Bronchial epithelial cell (primary cell): ENCODE measurements at places on chromosomes 16 and 17. TPM values are rescaled to one million over a fixed set of nuclear protein-coding genes. Genes with fewer than 3 reads are reported as not detected.
A peak's percentile ranks its signal among the peaks of the same experiment; 100 is the strongest.

DNA sequence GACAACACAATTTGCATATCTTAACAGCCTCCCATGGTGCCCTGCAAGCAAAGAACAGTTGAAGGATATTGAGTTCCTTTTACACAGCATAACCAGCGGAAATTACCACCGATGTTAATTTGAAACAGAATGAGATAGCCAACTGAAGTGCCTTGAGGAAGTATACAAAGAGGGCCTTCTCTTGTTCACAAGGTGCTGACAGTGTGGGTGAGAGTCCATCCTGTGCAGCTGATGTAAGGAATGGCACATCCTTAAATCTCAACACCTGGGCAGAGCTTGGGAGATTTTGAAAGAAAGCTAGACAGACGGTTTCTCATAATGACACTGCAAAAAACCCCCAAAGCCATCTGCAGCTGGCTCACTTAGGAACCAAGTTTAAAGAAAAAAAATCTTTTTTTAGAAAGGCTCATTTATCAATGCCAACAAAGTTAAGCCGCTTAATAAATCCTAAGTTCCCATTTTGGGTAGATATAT lies 818.6 kb downstream of the KCNJ2 start:
- no peak for DNase-seq

DNA sequence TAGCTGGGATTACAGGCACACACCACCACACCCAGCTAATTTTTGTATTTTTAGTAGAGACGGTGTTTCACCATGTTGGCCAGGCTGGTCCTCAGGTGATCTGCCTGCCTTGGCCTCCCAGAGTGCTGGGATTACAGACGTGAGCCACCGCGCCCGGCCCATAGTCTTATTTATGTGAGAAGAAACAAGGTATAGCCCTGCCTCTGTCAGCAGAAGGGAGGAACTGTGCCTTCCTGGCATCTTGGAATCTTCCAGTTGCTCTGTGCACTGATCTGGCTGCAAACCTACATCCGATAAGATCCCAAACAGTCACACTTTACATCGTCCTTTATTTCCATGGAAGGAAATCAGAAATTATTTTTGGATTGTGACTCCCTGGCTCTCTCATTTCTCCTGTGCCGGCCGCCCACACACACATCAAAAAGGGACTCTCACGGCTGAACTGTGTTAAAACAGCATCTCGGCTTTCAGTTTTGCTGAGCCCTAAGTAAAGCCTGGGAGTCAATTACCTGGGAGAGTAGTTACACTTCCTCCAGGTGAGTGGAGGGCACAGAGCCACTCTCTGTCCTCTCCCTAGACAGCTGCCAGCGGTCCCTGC lies 23.3 kb downstream of the WIPI1 start:
- DNase-seq: no peak

- no peak for DNase-seq
These were observed 46.1 kb upstream of the RPL38 start for GRCh38 chr17:74157366-74157765.

DNA sequence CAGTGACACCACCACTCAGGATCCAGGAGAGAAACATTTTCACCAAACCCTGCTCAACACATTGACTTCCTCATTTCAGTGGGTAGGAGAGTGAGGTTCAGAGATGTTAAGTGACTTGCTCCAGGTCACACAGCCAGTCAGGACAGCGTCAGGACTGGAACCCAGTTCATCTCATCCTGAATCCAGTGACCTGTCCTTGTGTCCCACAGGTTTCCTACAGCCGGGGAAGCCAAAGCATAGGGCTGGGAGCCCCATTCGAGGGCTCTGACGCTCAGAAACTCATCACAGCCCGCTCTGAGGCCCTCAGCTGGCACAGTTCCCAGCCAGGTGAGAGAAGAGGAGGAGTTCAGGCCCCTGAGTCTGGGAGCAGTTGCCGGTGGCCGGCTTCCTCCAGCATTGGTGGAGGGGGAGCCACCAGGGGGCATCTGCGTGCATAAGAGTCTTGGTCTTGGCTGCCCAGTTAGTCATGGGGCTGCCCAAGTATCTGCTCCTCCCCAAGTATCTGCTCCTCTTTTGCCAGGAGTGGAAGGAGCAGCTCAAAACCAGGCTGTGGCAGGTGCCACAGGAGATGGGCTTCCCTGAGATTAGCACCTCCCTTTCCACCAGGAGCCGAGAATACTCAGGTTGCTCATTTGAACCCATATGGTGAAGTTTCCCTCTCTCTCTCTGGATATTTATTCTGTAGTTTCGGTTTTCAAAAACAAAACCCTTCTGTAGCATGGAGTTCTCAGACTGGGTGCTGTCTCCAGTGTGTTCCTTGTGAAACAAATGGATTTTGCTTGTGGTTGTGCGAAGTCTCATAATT lies 56.0 kb downstream of the TNFRSF13B start:
- DNase-seq: peak; percentile 50

GRCh38 chr16:10312784-10313724 lies 72.8 kb upstream of the ATF7IP2 start:
- no peak for DNase-seq

The CCL17 gene
- not detected in 2 replicates for total RNA-seq

GRCh38 chr17:9644910-9645751 lies at the start of gene USP43:
Gene USP43 (plus strand): TSS chr17:9645517. CDS start chr17:9645633, 116 bp downstream.
- DNase-seq: peak; percentile 64

The HS3ST4 gene
- not detected in 2 replicates for total RNA-seq

DNA sequence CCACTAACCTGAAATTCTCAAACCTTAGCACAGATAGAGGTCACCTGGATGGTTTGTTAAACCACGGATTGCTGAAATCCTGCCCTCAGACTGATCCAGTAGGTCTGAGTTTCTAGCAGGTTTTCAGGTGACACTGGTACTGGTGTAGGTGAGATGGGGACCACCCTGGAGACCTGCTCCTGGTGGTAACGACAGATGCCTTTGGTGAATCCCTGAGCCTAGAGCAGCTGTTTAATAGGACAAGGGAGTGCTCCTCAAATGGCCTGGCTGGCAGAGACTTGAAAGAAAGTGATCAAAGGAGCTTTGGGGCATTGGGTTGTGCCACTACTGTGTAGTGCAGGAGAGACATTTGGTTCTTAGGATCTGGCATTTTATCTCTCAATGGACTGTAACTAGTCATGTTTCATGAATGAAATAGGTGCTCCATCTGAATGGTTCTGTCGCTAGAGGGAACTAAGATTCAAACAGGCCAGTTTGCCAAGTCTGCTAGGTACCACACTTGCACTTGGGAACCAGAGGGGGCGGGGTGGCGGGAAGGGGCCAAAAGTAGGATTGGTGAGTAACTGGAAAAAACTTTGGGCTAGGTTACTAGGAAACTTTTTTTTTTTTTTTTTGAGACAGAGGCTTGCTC lies 2.9 kb upstream of the IFI35 start:
- DNase-seq: peak; percentile 55

- peak; percentile 84 for DNase-seq
These were observed 2.9 kb upstream of the EPX start for GRCh38 chr17:58189436-58190146.

DNA sequence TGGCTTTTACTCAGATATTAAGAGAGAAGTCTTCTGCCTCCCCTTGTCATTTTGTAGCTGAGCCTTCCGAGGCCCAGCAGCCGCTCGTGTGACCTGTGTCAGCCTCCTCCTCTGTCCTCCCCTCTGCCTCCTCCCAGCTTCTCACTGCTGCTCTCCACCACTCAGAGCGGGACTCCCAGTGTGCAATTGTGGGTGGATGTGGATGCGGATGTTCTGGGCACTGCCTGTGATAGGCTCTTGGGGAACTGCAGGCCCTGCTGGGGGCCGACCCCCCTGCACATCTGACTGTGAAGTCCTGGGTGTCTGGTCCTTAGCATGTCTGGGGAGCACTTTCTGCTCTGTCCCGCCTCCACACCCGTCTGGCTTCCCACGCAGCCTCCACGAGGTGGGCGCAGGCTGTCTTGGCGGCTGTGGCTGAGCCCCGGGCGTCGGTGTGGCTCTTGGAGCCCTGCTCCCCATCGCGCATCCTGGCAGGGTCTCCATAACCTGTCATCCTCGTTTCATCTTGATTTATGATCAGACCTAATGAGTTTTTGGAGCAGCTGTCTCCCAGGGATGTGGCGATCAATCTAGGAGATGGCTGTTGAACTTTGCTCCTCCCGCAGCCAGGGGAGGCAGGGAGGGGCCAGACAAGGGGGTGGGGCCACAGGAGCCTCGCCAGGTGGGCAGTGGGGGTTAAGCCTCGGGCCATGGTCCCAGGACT lies 28.1 kb downstream of the GRIN2C start:
- no peak for DNase-seq

GRCh38 chr17:37180376-37180775 lies 195.4 kb upstream of the C17orf78 start:
- DNase-seq: peak; percentile 39

DNA sequence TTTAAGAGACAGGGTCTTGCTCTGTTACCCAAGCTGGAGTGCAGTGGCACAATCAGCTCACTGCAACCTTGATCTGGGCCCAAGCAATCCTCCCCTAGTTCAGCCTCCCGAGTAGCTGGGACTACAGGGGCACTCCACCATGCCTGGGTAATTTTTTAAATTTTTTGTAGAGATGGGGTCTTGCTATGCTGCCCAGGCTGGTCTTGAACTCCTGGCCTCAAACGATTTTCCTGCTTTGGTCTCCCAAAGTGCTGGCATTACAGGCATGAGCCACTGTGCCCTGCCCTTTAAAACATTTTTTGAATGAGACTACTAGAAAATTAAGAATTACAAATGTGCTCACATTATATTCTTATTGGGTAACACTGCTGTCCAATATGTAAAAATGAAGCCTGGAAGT lies 161.7 kb upstream of the FAM20A start:
- DNase-seq: no peak

- peak; percentile 50 for DNase-seq
These were observed 7.5 kb downstream of the TK1 start for GRCh38 chr17:78179372-78179771.

DNA sequence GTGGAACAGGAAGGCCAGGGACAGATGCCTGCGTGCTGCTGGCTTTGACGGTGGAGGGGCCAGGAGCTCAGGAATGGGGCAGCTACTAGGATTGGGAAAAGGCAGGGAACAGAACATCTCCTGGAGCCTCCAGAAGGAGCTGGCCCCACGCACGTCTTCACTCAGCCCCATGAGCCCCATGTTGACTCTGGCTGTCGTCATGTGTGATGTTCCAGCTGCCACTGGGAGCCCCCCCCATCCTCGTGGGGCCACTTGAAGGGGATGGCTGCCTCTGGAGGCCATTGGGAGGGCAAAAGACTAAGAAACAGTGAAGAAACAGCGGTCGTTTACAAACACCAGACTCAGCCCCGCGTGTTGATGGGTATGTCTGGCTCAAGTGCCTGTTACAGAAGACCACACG lies 18.5 kb upstream of the APRT start:
- no peak for DNase-seq

GRCh38 chr17:81160747-81161453 lies 4.4 kb upstream of the PVALEF start:
- no peak for DNase-seq

DNA sequence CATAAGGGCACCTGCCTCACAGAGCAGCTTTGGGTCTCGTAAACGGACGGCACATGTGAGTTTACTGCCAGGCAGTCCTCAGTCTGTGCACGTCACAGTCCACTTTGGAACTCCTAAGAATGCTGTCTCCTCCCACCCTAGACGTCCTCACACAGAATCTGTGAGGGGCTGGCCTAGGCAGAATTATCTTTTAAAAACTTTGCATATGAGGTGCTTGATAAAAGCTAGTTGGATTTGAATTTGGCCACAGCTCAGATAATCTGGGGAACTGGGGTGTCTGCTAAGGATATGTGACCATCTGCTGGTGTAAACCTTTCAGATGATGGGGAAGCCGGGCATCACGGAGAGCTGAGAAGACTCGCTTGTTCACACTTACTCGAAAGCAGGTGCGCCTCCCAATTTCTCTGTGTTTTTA lies 64.4 kb downstream of the METRNL start:
- DNase-seq: no peak

DNA sequence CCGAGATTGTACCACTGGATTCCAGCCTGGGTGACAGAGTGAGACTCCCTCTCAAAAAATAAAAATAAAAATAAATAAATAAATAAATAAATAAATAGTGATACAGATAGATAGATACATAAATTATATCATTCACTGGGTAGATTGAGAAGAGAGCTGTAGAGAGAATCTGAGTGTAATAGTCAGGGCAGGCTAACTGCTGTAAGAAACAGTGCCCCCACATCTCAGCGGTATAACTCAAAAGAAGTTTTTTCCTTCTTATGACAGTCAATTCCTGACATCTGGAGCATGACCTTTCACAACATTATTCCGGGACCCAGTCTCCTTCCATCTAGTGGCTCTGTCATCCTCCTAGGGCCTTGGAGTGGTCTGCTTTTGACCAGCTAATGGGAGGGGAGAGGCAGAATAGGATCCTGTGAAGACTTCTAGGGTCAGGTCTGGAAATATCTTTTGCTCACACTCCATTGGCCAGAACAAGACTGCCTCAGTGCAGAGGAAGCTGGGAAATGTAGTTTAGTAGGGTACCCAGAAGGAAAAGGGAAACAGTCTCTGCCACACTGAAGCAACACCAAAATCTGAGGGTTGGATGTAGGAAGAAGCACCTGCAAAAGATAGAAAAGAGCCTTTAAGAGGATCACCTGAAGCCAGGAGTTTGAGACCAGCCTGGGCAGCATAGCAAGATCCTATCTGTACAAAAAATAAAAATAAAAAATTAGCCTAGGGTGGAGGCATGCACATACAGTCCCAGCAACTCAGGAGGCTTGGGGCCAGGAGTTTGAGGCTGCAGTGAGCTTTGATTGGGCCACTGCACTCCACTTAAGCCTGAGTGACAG lies 3.0 kb upstream of the QPRT start:
- peak; percentile 12 for DNase-seq

- DNase-seq: no peak
These were observed 129.6 kb downstream of the ENGASE start for GRCh38 chr17:79204261-79204660.

The LRRC37A3 gene
- total RNA-seq: 1.1 and 5.0 TPM in 2 replicates

The DRC7 gene
- total RNA-seq: not detected in 2 replicates

DNA sequence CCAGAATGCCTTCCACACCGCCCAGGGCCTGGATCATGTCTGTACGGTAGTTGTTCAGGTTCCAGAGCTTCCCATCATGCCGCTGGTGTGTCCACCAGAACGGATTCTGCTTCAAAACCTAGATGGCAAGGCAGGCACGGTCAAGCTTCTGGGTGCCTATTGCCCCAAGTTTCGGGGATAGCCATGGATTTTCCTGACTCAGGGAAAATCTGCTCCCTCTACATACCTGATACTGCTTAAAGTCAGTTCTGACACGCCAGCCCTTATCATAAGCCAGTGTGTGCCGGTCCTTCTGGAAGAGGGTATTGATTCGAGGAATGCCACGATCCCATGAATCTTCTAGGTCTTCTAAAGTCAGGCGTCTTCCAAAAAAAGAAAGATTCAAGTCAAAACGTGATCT lies 11.4 kb upstream of the RILP start:
- DNase-seq: no peak

DNA sequence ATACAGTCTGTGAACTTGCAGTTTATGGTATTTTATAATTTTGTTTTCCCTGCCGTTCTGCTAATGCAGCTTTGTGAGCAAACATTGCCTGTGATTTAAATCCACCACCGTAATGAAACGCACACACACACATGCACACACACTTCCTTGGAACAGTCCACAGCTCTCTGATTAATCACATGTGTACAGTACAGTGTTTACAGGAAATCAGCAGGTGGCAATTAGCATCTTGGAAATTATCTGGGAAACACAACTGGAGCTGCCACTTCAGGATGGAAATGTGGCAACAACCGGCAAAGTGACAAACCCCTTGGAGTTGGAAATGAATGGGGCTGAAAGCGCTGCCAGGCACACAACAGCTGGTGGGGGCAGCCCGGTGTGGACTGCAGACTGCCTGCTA lies 12.9 kb upstream of the ZKSCAN2 start:
- no peak for DNase-seq
